ENCODE measurements at places on chromosomes 6 and 20. TPM values are rescaled to one million over a fixed set of nuclear protein-coding genes. Genes with fewer than 3 reads are reported as not detected.

DNA sequence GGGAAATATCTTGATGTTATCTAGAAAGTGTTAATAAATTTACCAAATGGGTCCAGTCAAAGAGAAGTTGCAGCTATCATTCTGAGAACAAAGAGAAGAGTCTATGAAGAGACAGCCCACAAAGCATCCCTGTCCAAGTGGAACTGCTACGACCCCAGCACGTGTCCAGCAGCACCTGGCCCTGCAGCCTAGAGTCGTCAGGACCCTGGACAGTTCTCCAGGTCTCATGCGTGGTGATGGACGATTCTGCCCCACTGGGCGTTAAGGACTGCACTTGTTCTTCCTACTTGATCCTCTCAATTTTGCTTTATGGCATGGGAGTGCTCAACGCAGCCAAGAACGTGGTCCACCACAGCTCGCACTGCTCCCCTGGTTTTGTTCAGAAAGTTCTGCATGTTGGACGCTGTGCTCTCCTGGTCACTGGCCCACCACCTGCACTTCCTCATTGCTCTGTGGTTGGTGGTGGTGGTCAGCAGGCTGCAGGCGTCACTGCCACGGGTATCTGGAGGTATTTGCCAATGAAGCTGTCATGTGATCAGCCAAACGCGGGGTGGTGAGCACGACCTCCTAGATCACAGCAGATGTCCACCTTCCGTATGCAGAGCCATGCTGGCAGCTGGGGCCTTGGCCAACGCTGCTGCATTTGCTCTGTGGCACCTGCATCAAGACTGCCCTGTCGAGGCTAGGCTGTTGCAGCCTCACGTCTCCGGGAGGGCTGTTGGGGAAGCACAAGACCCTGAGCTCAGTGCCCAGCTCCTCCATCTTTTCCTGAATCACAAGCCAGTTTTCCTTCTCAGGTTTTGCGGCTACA lies 356.4 kb downstream of the CDH4 start:
- DNase-seq = no peak

DNA sequence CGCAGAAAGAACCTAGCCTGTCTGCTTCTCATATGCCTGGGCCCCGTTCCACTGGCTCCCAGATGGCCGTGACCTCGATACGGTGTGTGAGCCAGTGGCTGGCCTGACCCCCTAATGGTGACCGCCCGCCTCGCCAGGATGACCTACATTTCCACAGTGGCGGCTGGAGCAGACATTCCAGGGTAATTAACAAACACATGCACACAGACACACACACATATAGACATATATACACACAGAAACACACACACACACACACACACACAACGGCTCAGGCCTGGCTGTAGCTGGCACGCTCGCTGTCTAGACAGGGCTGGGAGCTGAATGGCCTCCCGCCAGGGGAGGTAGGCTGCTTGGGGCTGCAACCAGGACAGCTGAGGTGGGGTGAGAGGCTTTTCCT lies 227.1 kb downstream of the ANKRD60 start:
- no peak for DNase-seq

DNA sequence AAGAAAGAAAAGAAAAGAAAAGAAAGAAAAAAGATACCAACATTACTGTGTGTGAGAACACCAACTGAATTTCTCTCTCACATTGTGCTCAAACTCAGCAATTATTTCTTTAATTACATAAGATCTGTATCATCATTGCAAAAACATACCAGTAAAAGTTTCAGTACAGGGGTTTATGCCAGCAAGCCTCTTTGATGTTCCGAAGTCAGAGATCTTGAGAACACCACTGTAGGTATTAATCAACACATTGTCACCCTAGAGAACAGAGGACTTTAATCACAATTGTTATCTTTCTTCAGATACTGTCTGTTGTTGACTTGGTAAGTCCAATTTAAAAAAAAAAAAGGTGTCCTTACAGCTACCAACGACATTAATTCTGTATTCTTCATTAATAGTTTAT lies 60.9 kb upstream of the MAP7 start:
- no peak for DNase-seq

DNA sequence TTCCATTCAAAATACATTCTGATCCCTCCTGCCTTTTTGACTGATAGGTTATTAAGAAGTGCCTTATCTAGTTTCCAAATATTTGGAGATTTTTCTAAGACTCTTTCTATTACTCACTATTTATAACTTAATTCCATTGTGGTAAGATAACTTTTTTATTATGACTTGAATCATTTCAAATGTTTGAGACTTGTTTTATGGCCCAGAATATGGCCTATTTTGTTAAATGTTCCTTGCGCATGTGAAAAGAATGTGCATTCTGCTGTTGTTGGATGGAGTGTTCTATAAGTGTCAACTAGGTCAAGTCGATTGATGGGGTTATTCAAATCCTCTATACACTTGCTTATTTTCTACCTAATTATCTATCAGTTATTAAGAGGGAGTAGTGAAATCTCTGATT lies 13.1 kb upstream of the TCP11 start:
- no peak for DNase-seq

- DNase-seq = no peak
These were observed 47.4 kb downstream of the TGM2 start for GRCh38 chr20:38117635-38118034.

DNA sequence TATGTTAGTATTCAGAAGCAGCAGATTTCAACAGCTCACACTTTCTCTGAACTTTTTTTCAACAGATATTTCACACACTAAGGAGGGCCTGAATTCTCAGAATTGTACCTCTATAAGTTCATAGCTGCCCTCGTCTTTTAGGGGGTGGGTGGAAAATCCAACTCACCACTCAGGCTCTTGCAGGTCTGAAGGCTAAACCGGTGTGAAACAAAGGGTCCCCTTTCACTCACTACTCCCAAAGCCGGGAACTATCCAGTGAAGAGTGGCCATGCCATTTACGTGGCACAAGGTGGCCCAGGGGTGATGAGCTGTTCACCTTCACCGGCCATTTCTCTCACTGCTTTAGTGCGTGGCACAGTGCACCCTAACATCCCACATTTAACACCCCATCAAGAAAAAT lies 24.2 kb downstream of the TBC1D7 start:
- no peak for DNase-seq

DNA sequence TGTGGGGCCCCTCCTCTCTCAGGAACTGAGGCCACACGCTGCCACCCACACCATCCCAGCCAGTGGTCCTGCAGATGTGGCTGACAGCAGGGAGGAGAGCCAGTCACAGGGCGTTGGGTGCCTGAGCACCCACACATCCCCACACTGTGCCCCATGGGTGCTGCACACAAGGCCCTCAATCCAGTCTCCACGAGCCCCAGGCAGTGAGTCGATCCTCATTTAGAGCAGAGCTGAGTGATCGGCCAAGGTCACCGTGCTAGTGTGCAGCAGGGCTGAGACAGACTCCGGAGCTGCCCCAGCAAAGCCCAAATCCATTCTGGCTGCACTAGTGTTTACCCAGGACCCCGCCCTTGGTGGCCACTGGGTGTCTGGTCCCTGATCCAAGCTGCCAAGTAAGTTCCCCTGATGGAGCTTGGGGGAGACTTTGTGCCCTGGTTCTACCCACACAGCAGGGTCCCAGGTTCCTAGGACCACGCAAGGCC lies 9.0 kb downstream of the C20orf203 start:
- no peak for DNase-seq

GRCh38 chr6:45987856-45988255 lies 27.8 kb downstream of the CLIC5 start:
- no peak for DNase-seq

GRCh38 chr6:65545920-65546319 lies 161.1 kb downstream of the EYS start:
- DNase-seq = no peak

GRCh38 chr6:27290065-27290849 lies 21.8 kb downstream of the POM121L2 start:
- no peak for DNase-seq

DNA sequence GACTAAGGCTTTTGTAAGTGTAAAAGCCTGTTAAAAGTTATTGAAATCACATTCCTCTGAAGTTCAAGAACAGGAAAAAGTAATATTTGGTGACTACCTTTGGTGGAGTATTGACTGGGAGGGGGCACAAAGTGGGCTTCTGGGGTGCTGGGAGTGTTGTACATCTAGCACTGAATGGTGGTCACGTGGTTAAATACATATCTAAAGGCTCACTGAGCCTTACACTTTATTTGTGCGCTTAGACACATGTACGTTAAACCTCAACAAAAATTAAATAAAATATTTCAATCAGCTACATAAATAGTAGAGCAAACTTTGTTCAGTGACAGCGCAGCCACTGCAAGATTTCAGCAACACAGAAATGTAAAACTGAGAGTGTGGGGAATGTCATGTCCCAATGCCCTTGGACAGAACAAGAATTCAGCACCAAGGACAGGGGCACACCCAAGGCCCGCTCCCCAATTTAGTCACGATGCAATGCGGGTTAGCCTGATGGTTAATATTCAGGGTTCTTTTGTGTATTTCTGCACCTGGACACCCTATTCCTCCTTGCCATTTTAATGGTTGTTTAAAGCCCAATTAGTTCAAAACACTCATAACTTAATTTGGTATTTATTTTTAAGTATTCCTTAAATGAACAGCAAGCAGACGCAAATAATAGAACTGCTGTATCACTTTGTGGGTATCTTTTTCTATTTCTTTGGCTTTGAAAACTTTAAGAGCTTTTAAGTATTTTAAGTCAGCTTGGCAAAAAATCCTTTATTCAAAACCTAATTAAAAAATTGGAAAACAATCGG lies 37.4 kb downstream of the ANGPT4 start:
- DNase-seq = no peak

DNA sequence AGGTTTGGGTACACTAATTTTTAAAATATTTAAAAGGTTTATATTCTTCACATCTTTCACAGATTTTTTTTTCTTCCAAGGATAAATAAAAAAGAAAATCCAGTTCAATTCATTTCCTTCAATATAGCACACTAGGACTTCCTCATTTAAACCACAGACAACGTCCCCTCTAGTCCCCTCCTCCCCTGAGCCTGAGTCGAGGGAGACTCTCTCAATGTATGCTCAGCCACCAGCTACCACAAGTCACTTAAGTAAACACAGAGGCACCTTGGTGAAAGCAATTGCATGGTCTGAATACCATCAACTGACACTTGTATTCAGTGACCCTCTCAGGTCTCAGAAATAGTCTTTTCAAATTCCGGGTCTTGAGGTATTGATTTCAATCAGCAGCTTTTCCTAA lies 88.6 kb downstream of the SIM1 start:
- no peak for DNase-seq

GRCh38 chr20:36756496-36756895 lies 10.6 kb upstream of the NDRG3 start:
- DNase-seq = no peak

DNA sequence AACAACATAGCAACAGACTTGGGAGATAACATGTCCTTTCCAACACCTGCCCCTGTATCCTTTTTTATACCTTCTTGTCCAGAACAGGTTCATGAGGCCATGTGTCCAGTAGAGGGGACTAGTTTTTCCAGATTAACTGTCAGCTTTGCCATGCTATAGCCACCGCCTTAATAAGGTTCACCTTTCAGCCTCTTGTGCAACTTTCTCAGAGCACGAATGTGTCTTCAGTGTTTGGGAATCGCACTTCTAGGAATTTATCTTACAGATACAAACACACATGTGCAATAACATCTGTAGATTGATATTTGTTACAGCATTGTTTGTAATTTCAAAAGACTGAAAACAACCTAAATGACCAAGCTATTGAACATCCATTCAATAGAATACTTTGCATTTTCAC lies 21.4 kb downstream of the NCR2 start:
- DNase-seq = no peak

DNA sequence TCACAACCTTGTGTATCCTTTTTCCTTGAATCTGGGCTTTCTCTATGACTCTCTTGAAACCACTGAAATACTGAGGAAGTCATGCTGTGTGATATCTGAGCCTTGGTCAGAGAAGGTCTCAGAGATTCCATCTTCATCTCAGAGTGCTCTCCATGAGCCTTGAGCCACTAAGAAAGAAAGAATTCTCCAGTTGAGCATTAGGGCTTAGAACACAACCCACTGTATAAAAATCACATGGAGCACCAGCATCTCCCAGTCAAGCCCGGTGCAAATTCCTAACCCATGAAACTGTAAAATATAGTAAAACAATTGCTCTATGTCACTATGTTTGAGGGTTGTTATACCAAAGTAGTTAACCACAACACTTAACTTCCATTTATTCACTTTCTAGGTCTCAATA lies 181.4 kb downstream of the MOXD1 start:
- DNase-seq = no peak

DNA sequence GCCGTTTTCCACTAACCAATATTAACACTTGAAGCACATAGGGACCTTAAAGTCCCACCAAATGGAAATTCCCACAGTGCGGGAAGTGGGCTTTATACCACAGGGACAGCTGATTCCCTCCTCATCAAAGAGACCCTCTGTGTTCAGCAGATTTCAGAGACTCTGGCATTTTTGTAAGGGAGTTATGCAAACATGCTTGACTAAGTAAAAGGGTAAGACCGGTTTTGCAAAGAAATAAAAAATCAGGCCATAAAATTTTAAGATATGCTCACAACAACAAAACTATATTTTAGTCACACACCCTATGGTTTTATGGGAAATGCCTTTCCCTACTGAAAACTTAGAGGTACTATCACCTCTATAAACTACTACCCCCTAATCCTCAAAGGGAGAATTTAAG lies 45.4 kb upstream of the SPTLC3 start:
- peak; percentile 7 for DNase-seq

DNA sequence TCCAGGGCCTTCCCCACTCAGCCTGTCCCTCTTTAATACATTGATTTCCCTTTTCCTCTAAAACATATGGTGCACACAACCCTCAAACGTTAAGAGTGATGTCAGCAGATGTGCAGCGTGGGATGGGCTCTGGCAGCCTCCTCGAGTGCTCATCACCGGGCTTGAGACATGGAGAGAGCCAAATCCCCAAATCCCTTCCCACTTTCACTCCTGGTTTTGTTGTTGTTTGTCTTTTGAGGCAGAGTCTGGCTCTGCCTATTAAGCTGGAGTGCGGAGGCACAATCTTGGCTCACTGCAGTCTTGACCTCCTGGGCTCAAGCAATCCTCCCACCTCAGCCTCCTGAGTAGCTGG lies 5.8 kb upstream of the PLTP start:
- no peak for DNase-seq

- DNase-seq = no peak
These were observed 41.7 kb upstream of the FAM135A start for GRCh38 chr6:70371454-70372105.

Gene KCNQ5
- total RNA-seq = 2.3 TPM

Gene MRAP2
- total RNA-seq = 6.3 TPM

Gene TFAP2B
- not detected for total RNA-seq

Gene ZNF391
- 2.2 TPM for total RNA-seq

Gene OPRM1
- total RNA-seq = not detected

Gene SLC32A1
- total RNA-seq = not detected

Gene MOXD1
- total RNA-seq = 1.7 TPM

Gene FAM135A
- 63.3 TPM for total RNA-seq

Gene GTSF1L
- not detected for total RNA-seq

Gene TRAPPC3L
- total RNA-seq = not detected

Gene PTCHD4
- 0.12 TPM for total RNA-seq

Gene C2
- 33.7 TPM for total RNA-seq

Gene MLIP
- 1.9 TPM for total RNA-seq

Gene GSTA3
- not detected for total RNA-seq

Gene NOTCH4
- 4.0 TPM for total RNA-seq

Gene SLC22A7
- total RNA-seq = 0.32 TPM

Gene LTB
- total RNA-seq = 2.1 TPM

All from mucosa of descending colon (tissue), 3 donors.